ENCODE measurements at places on chromosomes 6 and 20.
A peak's percentile ranks its signal among the peaks of the same experiment; 100 is the strongest.

- no peak for DNase-seq
These were observed 488.8 kb downstream of the TENT5A start for GRCh38 chr6:81263531-81264168.

DNA sequence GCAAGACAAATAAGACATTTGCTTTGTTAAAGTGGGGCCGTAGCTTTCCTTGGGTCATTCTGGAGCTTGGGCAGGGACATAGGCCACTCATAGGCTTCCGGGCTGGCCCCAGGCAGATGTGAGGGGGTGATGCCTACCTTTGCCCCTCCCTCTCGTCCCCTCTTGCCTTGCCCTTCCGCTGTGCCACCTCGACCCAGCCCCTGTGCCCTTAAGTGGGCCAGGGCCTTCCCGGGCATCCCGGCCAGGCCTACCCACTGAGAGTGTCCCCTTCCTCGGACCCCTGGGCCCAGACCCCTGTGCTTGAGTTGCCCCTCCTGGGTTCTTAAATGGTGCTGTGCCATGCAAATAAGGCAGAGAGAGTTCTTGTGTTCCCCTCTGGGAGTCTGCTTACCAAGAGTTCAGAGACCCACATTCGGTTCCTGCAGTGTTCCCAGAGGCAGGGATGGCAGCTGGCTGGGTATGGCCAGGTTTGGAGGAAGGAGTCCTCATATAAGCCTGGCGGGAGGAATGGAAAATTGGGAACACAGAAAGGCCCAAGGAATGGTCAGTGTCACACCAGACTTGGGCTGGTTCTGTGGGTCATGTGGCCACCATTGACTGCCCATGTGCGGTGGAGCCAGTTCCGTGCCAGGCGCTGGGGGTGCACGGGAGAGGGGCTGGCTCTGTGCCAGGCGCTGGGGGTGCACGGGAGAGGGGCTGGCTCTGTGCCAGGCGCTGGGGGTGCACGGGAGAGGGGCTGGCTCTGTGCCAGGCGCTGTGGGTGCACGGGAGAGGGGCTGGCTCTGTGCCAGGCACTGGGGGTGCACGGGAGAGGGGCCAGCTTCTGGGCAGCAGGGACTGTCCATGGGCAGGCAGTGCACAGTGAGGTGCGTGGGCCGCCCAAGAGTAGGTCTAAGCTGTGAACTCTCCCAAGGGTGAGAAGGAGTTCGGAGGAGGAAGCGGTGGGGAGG lies 173.5 kb upstream of the SNX9 start:
- DNase-seq, result no peak

- no peak for DNase-seq
These were observed 58.3 kb downstream of the ALDH8A1 start for GRCh38 chr6:134891633-134892032.

DNA sequence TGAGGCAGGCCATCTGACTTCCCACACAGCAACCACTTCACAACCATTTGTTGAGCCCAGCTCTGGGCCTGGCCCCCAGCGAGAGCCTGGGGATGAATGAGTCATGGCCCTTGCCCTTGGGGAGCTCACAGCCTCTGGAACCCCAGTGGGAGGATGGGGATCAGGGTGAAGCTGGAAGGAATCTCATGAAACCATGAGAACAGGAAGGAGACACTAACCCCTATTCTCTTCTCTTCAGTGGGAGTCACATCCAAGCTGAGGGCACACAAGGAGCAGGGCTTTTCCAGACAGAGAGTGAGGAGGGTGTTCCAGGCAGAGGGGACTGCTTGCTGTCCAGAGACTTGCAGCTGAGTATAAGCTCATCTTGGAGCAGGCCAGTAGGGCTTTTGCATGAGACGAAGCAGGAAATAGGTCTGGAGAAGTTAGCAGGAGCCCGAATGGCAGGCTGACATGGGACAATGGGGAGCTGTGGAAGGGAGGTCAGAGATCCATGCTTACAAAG lies 7.5 kb downstream of the FOXS1 start:
- DNase-seq, result peak; percentile 11

GRCh38 chr6:14425805-14426204 lies 308.2 kb downstream of the CD83 start:
- no peak for DNase-seq
